ENCODE measurements at places on chromosomes 16 and 17.

GRCh38 chr17:18315562-18315922, 449 bp downstream of the SMCR8 start:
- DNase-seq: peak; percentile 9

- DNase-seq: no peak
Measured at GRCh38 chr17:50737118-50737698, 17.8 kb downstream of the LUC7L3 start.

GRCh38 chr17:29931231-29931932, 1.4 kb upstream of the SSH2 start:
- peak; percentile 62 for DNase-seq

GRCh38 chr16:83793179-83793578, 14.6 kb upstream of the HSBP1 start:
- no peak for DNase-seq

- DNase-seq: no peak
Measured at GRCh38 chr16:20866801-20867200, 33.4 kb downstream of the DCUN1D3 start.

- DNase-seq: no peak
Measured at GRCh38 chr16:27335349-27336053, 21.7 kb downstream of the IL4R start.

DNA sequence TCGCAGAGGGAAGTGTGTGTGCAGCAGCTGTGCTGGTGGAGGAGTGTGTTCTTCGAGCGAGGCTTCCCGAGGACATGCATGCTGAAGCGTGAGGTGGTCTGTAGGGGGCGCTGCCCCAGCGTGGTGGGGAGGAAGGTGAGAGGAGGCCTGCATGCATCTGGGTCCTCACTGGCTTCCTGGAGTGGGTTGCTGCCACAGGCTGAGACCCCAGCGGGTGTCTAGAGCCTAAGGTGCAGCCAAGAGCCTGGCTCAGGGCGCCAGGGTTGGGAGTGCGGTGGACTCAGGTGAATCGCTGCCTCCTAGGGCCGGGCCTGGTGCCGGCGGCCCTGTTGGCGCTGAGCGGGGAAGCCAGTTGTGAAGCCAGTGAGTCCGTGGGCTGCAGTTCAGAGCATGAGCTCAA, 7.5 kb upstream of the HSD3B7 start:
- no peak for DNase-seq

DNA sequence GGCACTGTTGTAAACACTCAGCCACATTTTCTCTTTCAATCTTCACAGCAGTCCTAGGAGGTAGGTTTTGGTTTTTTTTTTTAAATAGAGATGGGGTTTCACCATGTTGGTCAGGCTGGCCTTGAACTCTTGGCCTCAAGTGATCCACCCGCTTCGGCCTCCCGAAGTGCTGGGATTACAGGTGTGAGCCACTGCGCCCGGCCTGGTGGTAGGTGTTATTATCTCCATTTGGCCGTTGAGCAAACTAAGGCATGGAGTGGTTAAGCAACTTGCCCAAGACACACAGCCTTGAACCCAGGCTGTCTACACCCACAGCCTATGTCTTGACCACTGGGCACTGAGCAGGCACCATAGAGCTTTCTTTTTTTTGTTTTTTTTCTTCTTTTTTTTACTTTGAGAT, 8.6 kb downstream of the SGCA start:
- DNase-seq: no peak

- no peak for DNase-seq
Measured at GRCh38 chr17:41810659-41811548, 845 bp downstream of the P3H4 start.

DNA sequence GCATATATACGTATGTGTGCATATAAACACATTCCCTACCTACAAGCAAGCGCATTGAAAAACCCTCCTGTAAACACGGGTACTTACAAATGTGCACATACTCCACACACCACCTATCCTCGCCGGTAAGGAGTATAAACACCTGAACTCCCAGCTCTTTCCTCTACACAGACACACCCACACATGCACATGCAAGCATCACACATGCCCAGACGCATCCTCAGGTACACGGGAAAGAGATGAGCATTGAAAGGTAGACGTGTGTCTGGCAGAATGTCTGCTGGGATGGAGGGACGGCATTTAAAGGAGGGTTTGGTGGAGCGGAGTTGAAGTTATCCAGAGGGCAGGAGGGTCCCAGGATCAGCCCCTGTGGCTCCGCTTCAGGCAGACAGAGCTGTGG, 4.7 kb upstream of the SMTNL2 start:
- peak; percentile 55 for DNase-seq

DNA sequence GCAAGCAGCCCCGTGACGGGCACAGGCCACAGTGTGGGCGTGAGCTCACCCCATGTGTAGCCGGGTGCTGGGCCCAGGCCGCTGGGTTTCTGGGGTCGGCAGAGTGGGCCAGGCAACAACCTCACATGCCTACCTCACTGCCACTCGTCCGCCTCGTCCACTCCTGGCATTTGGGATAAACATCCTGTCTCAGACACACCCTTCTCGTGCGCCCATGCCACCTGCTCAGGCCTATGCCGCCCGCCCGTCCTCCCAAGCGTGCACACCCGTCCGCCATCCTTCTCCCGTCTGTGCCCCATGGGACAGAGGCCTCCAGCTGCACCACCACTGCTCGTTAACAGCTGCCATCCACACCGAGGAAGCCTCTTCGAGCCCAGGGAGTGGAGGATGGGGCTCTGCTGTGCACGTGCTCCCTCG, 64.3 kb downstream of the KLHDC4 start:
- no peak for DNase-seq

- no peak for DNase-seq
Measured at GRCh38 chr17:66496306-66496705, 193.9 kb downstream of the PRKCA start.

- peak; percentile 58 for DNase-seq
Measured at GRCh38 chr17:42980766-42981397, 517 bp downstream of the RUNDC1 start.

GRCh38 chr17:44356241-44356640, 7.4 kb downstream of the FAM171A2 start:
- no peak for DNase-seq

DNA sequence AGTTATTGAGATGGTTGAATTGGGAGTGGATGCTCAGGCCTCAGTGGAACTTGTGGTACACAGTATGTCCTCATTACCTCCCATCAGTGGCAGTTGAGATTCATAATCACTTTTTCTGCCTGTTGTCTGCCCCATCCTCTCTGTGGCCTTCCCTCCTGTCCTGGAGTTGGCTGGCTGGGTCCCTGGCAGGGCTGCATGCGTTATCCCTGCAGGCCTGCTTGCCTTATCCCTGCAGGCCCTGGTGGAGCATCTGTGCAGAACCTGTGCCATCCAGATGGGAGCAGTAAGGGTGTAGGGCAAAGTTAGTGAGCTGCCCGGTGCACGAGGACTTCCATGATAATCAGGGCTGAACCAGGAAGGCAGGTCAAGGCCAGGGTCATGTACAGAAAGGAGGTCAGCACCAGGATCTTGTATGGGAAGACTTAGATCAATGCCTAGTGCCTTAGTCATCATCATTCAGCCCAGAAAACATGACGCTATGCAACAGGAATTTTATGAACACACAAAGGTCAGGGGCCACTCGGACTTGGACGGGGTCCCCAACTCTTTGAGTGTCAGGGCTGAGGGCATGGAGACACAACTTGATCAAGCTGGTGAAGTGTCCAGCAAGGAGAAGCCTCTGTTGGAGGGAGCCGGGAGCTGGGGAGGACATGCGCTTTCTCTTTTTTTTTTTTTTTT, 47.2 kb downstream of the ABCC1 start:
- peak; percentile 25 for DNase-seq

DNA sequence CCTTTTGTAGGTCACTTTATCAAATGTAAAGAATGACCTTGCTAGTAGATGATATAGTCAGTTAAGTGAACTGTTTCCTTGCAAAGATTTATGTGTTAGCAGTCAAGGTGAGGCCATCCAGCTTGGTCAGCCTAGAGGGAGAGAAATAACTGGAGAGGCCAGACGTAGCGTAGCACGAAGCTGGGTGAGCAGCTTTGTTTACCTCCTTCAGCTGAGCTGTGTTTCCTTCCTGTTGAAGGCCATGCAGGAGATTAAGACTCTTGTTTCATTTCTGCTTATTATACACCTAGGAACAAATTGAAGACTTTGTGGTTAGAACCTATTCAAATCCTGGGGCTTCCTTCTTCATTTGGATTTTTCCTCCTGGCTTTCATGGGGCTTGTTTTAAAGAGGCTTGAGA, 267.1 kb downstream of the PHKB start:
- no peak for DNase-seq

GRCh38 chr16:65737831-65738230, 616.0 kb upstream of the CDH11 start:
- DNase-seq: no peak

DNA sequence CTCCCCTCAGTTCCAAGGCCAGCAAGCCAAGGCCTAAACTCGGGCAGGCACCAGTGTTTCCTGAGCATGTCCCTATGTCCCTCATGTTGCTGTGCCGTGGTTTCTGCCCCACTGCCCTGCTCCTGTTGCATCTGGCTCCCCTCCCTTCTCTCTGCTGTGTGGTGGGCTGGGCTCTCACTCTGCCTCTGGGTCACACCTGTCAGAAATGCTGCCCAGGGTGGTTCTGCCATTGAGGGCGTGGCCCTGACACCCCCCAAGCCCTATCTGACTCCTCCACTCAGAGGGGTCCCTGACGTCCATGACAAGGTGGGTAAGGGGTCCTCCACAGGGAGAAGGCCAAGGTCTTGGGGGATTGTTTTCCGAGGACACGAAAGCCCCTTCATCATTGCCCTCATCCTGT, 9.2 kb upstream of the ITGA3 start:
- DNase-seq: no peak

GRCh38 chr16:87308826-87309225, 8.4 kb downstream of the C16orf95 start:
- no peak for DNase-seq

- no peak for DNase-seq
Measured at GRCh38 chr17:76732734-76733617, 4.2 kb downstream of the SRSF2 start.

DNA sequence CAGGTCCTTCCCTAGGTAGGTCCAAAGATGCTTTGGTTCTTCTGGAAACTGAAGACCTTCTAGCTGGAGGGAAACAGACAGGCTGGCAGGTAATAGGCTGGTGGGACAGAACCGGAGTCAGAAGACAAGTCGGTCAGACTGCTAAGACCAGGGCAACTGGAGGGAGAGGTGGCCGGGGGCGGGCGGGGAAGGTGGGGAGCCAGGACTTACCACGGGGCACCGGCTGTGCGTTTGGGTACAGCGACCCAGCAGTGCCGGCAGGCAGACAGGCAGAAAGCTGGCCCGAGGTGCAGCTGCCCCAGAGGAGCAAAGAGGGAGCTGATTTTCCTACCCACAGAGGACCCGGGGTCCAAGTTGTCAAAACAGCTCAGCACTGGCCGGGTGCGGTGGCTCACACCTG, 575 bp downstream of the SLC52A1 start:
- no peak for DNase-seq

DNA sequence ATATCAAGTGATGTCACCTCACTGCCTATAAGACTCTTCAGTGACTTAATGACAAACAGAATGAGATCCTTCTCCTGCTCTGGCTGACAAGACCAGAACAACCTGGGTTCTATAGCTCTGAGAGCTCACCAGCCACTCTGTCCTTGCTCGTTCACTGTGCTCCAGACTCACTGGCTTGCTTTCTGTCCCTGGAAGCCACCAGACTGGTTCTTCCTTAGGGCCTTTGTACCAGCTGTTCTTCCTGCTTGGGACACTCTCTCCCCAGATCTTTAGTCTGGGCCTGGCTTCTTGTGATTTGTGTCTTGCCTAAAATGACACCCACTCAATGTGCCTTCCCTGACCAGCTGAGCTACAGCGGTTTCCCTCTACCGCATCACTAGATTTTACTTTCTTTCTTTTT, 76.1 kb downstream of the FTO start:
- no peak for DNase-seq

GRCh38 chr16:977081-977701, 4.4 kb upstream of the SOX8 start:
- DNase-seq: no peak

DNA sequence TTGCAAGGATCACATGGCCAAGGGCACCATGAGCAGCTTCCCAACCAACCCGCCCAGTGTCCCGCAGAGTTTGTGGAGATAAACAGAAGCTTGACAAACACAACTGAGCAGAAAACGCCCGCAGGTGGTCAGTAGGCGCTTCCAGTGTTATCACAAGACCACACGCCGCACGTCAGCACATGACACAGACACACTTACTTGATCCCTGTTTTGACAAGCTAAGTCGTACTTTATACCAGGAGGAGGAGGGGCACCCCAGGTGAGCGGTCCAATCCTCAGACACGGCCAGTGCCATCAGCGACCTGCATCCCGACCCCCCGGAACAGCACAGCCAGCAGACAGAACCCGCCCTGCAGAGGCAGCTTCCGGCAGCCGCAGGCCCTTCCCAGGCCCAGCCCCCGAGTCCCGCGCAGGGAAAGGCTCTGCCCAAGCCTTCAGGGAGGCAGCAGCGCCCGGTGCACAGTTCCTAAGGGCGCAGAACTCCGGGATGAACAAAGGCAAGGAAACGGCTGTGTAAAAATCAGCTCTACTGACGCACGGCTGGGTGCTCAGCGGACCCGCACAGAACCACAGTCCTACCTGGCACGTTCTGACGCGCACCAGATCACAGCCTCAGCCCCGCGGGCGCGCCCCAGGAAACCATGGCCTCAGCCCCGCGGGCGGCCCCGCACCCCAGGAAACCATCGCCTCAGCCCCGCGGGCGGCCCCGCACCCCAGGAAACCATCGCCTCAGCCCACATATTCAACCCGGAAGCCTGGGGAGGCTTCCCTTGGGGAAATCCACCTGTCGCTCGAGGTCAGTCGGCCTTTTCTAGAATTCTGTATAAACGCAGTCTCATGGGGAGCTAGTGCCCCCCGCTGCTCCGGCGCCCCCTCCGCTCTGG, 27.8 kb downstream of the AXIN1 start:
- DNase-seq: no peak
